Gastroesophageal sphincter (tissue), 4 donors: ENCODE measurements at places on chromosomes 13 and 19. TPM values are rescaled to one million over a fixed set of nuclear protein-coding genes. Genes with fewer than 3 reads are reported as not detected.

C1QTNF9 gene
- total RNA-seq, result 2.4 TPM

MYBPC2 gene
- not detected for total RNA-seq

LIM2 gene
- not detected for total RNA-seq

MRPS12 gene
- total RNA-seq, result 23.5 TPM

CERS1 gene
- total RNA-seq, result not detected

PTPRH gene
- 1.6 TPM for total RNA-seq

CFAP97D2 gene
- not detected for total RNA-seq

TMPRSS9 gene
- total RNA-seq, result not detected

NBEA gene
- total RNA-seq, result 52.1 TPM

MYCBP2 gene
- 120 TPM for total RNA-seq

NLRP13 gene
- total RNA-seq, result not detected

MAMSTR gene
- 3.7 TPM for total RNA-seq

ZNF358 gene
- 121 TPM for total RNA-seq

SETDB2 gene
- total RNA-seq, result 13.4 TPM

PSG6 gene
- not detected for total RNA-seq

DIAPH3 gene
- 1.7 TPM for total RNA-seq

RASIP1 gene
- total RNA-seq, result 10.4 TPM

ZNF90 gene
- total RNA-seq, result 1.2 TPM

KIRREL2 gene
- total RNA-seq, result not detected

URAD gene
- not detected for total RNA-seq

CEACAM6 gene
- total RNA-seq, result not detected

CD70 gene
- total RNA-seq, result not detected

CNMD gene
- not detected for total RNA-seq

ACP7 gene
- not detected for total RNA-seq

SHD gene
- total RNA-seq, result not detected

PGLYRP2 gene
- total RNA-seq, result not detected

ANGPTL8 gene
- 2.0 TPM for total RNA-seq

CYP2A7 gene
- not detected for total RNA-seq

CRLF1 gene
- 10.9 TPM for total RNA-seq

MATK gene
- total RNA-seq, result 5.0 TPM

SIGLECL1 gene
- not detected for total RNA-seq

CD79A gene
- not detected for total RNA-seq

TNFSF11 gene
- total RNA-seq, result not detected

CTXN1 gene
- total RNA-seq, result 33.3 TPM

COX6B1 gene
- 607 TPM for total RNA-seq

DACT3 gene
- total RNA-seq, result 105 TPM

CLEC17A gene
- total RNA-seq, result not detected

GSX1 gene
- total RNA-seq, result not detected

SPACA6 gene
- 13.5 TPM for total RNA-seq

ZNF492 gene
- 0.42 TPM for total RNA-seq

MISP gene
- total RNA-seq, result not detected

ZNF540 gene
- total RNA-seq, result 4.2 TPM

DKKL1 gene
- not detected for total RNA-seq

UPF1 gene
- 92.2 TPM for total RNA-seq

KLK4 gene
- total RNA-seq, result not detected

ZNF491 gene
- total RNA-seq, result 1.8 TPM

RBM26 gene
- 31.0 TPM for total RNA-seq

DCLK1 gene
- total RNA-seq, result 32.5 TPM

FUT3 gene
- 4.5 TPM for total RNA-seq

LHB gene
- total RNA-seq, result not detected
